ENCODE measurements at places on chromosomes 12 and 14. TPM values are rescaled to one million over a fixed set of nuclear protein-coding genes. Genes with fewer than 3 reads are reported as not detected.

RD3L gene
- polyA plus RNA-seq = not detected

TAS2R20 gene
- 4.0 TPM for polyA plus RNA-seq

- DNase-seq = no peak
These were observed 64.0 kb upstream of the LTA4H start for GRCh38 chr12:96099421-96099820.

- DNase-seq = no peak
These were observed 15.6 kb downstream of the TRMT61A start for GRCh38 chr14:103544388-103545218.

DNA sequence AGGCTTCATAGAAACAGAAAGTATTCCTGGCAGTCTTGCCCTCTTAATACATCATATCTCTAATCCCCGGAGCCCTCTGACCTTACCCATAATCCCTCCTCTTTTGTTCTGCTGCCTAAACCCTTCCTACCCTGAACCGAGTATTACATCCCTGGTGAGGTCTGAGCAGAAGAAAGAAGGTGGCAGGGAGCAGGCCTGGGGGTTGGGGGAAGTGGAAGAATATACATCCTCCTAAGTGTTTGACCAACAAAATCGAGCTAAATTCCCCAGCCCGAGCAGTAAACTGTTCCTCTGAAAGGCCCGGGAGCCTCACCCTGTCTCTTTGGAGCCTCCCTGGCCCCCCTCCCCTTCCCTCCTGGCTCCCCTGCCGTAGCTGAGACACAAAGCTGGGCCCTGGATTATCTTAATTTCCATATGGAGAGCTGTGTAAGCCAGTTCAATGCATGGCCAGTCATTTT is 192.6 kb upstream of the LHX5 start:
- no peak for DNase-seq

DNA sequence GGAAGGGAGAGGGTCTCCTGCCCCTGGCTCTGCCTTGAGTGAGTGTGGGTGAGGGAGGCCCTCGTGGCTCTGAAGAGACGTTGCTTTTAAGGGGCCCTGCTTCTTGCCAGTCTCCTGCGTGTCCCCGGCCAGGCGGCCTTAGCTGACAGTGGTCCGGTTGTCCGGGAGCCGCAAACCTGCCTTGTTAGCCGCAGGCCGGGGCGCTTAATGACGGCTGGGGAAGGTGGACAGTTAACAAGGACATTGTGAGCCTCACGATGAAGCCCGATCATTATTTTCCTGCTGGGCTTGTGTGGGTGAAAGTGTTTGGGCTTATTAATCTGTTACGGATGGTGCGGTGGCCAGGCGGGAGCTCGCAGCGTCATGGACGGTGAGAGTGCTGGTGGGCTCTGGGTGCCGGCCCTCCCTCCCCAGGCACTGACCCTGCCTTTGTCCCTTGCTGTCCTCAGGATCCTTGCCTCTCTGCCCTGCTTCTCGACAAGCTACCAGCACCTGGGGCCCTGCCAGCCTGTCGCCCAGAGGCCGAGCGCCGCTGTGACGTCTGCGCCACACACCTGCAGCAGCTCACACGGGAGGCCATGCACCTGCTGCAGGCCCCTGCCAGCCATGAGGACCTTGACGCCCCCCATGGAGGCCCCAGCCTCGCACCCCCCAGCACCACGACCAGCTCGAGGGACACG is 13.3 kb downstream of the KIF26A start:
- DNase-seq = no peak

- DNase-seq = no peak
These were observed 68.4 kb upstream of the FAM222A start for GRCh38 chr12:109645194-109645593.

DNA sequence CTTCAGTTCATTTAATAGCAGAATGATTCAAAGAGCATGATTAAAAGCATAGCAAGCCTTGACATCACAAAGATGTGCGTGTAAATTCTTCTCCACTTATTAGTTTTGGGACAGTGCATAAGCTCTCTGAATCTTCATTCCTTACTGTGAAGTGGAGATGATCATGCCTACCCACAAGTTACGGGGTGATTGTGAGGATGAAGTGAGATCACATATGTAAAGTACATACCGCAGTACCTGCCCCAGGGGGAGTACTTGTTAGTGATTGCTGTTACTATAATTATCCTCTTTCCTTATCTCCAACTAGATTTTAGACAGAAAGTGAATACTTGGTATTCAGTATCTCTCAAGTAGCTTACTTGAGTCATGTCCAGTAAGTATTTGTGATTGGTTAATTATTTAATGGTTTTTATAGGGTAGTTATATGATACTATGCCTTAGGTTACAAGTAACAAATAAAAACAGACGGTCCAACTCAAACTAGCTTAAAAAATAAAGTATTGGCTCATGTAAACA is 6.0 kb downstream of the RAD9B start:
- DNase-seq = no peak

DNA sequence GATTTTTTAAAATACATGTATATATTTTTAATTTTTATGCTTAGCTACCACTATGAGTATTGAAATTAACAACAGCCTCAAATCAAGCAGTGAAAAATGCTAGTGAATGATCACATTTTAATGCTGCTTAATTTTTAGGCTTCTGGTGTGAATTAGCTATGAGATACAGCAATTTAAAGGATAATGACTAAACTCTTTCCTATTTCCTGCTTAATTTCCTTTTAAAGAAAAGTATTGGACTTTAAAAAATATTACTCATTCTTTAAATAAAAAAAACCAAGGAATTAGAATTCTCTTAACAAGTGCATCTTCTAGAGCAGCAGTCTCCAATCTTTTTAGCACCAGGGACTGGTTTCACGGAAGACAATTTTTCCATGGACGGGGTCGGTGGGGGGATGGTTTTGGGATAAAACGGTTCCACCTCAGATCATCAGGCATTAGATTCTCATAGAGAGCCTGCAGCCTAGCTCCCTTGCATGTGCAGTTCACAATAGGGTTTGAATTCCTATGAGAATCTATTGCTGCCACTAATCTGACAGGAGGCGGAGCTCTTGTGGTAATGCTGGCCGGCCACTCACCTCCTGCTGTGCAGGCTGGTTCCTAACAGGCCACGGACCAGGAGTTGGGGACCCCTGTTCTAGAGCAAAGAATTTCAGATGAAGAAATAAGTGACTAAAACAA is 18.6 kb upstream of the NTN4 start:
- no peak for DNase-seq

GRCh38 chr12:14514946-14515345 is 52.7 kb downstream of the PLBD1 start:
- DNase-seq = no peak

- DNase-seq = no peak
These were observed 383.4 kb downstream of the KCNH5 start for GRCh38 chr14:62661818-62662217.

DNA sequence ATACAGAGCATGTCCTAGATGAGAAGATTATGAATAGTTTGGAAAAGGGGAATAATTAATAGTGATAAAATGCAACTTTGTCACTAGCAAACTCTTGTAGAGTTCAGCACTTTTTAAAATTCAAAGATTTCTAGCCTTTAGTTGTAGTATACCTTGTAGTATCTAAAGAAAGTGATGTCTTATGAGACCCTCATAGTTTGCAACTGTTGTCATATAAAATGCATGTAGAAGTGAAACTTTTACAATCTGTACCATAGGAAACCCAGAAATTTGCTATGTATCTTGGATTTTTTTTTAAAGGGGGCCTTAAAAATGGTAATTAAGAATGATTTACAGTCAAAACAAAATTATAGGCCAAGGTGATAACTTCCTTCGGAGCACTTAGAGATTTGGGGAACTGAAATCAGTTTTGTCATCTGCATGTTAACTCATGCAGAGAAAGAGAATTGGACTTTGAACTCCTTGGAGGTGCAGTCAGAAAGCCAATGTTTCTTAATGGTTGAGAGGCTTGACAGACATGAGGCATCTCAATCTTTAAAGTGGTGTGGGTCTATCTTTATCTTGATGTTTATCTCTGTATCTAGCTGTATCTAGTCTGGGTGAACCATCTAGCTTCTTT is 1.3 kb downstream of the LRRK2 start:
- no peak for DNase-seq

All from renal cortex interstitium (tissue), 15 donors.